ENCODE measurements at places on chromosomes 6 and 20.

- no peak for DNase-seq
Observed at GRCh38 chr6:113857556-113858479, 673 bp downstream of the MARCKS start.

GRCh38 chr6:30839671-30840070, 44.6 kb upstream of the DDR1 start:
- no peak for DNase-seq

DNA sequence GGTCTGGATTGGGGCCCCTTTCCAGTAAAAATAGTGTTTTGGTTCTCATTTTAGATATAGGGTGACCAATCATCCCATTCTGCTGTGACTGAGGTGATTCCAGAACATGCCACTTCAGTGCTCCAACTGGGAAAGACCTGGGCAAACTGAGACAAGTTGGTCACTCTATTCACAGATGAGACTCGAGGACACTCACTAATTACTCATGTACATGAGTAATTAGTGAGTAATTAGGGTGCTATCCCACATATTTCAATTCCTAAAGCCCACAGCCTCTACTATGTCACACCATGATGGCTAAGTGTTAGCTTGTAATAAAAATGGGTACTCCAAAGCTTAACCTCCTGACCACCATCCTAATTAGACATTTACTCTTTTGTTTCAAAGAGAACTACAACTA, 86.0 kb downstream of the CBLN4 start:
- peak; percentile 1 for DNase-seq

GRCh38 chr6:4074478-4075235, 4.3 kb downstream of the FAM217A start:
- no peak for DNase-seq

GRCh38 chr6:140225701-140226436, 851.4 kb upstream of the CITED2 start:
- peak; percentile 8 for DNase-seq

DNA sequence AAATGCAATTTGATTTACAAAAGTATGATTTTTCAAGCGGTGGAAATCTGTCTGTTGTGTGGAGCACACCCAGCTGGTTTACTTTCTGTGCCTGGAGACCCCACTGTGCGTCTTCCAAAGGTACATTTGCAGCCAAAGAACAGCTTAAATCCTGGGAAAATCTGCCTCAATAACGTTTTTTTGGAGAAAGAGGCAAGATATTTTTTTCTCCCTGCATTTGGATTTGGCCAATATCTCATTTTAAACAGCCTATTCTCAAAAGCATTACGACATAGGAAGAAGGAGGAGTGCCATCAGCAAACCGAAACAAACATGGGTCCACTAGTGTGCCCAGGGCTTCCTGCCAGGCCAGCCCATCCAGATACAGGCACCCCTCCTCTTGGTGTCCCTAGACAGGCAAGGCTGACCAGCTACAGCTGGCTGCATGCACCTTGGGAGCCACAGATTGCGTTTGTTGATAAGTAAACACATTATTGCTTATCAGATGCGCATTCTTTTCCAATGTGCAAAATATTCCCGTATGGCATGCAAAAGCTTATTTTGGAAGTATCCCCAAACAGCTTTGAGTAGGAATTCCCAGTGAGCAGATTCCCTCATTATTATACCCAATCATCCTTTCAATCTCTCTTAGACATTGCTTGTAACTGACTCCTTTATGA, 184.5 kb upstream of the MARCKS start:
- no peak for DNase-seq

- no peak for DNase-seq
Observed at GRCh38 chr6:69285054-69285453, 511.8 kb downstream of the LMBRD1 start.

DNA sequence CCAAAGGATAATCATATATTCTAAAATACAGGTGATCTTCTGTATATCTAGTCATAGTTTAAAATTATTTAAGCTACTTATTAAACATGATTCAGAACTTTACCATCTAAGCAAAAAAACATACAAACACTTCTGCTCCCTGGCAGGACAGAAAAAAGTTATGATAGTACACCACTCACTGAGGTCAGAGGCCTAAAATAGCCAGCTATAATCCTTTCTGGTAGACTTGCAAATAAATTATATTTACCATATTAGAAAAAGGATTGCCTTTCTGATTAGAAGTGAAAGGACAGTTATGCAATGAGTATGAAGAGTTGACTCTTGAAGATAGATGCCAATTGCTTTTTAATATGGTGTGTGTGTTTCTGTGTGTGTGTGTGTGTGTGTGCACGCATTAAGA, 207.4 kb downstream of the BMP2 start:
- DNase-seq: no peak
